ENCODE measurements at places on chromosomes 2 and 18. TPM values are rescaled to one million over a fixed set of nuclear protein-coding genes. Genes with fewer than 3 reads are reported as not detected.

DNA sequence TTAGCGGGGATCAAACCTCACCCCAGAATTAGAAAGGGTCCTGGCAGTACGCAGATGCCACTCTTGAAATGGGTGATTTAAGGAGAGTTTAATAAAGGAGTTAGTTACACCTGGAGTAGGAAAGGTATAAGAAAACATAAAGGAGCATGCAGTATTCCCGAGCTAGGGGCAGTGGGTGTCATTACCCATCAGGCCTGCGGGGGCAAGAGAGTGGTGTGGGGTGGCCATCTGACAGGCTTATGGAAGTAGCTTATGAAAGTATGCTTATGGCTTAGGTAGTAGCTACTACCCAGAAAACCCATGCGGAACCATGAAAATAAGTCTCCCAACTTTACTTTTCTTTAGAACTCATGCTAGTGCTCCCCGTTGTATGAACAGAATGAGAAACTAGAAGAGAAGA lies 568.9 kb upstream of the ACVR2A start:
- no peaks in the 10 kb centered on the region for H3K27me3 ChIP-seq
- H3K4me1 ChIP-seq, result peaks cover 4% of the 10 kb centered on the region
- H3K36me3 ChIP-seq, result no peaks in the 10 kb centered on the region
- no peak for DNase-seq
- H3K4me3 ChIP-seq, result no peak overlapping the region

The SNRNP200 gene
- 235 TPM for total RNA-seq

The PLGLB2 gene
- 8.3 TPM for total RNA-seq

DNA sequence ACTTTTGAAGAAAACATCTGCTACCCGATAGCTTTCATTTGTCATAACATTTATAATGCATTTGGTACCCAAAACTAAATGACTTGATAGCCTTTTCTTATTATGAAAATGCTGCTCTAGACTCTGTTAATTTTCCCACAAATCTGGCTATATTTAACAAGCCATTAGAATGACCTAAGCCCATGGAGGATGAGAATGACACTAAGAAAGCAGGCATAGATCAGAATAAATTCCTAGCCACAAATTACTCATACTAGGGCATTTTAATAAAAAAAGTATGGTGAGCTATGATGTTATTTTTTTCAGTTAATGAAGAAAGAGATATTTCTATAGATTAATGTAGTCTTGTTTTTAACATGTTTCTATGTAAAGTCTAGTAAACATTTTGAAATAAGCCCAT lies 1728.3 kb downstream of the SUCLG1 start:
- H3K27me3 ChIP-seq, result no peaks in the 10 kb centered on the region
- H3K27ac ChIP-seq, result no peak overlapping the region
- no peaks in the 10 kb centered on the region for H3K36me3 ChIP-seq
- no peaks in the 10 kb centered on the region for H3K4me1 ChIP-seq
- no peak for DNase-seq
- no peak overlapping the region for H3K4me3 ChIP-seq

The IL1RN gene
- total RNA-seq, result not detected

GRCh38 chr18:36419900-36420531 lies 122.5 kb downstream of the FHOD3 start:
- peaks cover 2% of the 10 kb centered on the region for H3K4me1 ChIP-seq
- H3K4me3 ChIP-seq, result no peak overlapping the region
- no peak overlapping the region for H3K27ac ChIP-seq
- H3K27me3 ChIP-seq, result peaks cover 3% of the 10 kb centered on the region

DNA sequence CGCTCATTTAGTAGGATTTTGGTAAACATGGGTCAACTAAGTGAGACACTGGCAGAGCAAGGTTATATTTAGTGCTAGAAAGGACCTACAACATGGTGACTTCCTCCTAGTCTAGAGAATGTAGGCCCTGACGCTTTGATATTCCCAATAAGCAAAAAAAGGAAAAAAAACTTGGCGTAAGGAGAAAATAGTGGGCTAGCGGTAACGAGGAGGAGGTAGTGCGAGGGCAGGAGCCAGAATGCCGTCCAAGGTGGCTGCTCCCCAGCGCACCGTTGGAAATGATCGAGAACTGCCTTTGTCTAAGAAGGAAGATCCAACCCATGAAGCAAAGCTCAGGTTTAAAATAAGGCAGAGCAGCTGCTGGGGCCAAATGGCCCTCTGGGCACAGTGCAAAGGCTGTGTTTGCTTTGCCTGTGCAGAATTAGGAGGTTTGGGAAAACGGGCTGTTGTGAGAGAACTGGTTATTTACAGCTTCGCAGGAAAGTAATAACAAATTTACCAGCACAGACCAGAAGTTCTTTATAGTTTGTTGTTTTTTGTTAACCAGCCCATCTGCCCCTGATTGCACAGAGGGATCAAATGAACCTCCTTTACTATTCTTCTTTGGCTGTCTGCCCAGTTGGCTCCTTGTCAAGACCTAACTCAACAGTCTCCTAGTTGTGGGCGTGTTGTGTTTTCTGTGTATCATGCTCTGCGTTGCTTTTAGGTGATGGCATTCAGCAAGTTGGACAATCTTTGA lies 86.6 kb downstream of the ITGB1BP1 start:
- H3K4me3 ChIP-seq, result no peak overlapping the region
- no peaks in the 10 kb centered on the region for H3K27me3 ChIP-seq
- peaks cover 32% of the 10 kb centered on the region for H3K36me3 ChIP-seq
- peaks cover 25% of the 10 kb centered on the region for H3K4me1 ChIP-seq
- DNase-seq, result no peak

DNA sequence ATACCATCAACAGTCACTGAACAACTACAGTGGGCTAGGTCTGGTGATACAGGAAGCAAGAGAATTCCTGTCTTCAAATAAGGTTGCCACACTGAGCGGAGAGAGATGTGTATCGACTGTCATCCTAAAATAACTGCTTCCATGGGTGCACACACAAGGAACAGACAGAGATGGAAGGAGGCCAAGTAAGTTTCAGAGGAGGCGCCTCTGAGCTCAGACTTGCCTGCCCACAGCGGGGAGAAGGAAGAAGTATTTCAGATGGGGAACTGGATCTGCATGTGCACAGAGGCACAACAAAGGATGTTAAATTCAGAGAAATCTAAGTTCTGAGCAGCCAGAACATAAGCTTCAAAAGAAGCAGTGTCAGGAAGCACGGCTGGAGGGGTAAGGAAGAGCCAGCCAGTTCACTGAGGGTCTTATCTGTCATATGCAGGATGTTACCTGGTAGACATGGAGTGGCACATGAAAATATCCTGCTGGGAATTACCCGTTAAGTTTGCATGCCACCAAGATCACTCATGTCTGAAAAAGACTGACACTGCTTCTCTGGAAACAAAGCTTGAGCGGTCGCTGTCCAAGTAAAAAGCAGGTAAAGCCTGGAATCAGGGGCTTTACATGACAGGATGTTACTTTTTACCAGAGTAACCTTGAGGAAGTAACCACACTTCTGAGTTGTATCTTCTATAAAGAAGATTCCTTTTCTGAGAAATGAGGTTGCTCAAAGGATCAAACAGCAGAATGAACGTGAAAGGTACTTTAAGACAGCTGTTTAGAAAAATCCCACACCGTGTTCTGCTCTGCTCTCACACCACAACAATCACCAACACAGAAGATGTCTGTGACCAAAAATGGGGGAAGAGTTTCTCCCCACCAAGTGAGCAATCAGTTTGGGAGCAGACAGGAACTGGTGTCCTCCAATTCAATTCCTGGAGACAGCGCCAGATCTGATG lies 260.2 kb downstream of the NBAS start:
- peaks cover 37% of the 10 kb centered on the region for H3K36me3 ChIP-seq
- no peak overlapping the region for H3K27ac ChIP-seq
- H3K27me3 ChIP-seq, result no peaks in the 10 kb centered on the region
- no peak overlapping the region for H3K4me3 ChIP-seq
- no peaks in the 10 kb centered on the region for H3K4me1 ChIP-seq
- no peak for DNase-seq

The MYO7B gene
- not detected for total RNA-seq

DNA sequence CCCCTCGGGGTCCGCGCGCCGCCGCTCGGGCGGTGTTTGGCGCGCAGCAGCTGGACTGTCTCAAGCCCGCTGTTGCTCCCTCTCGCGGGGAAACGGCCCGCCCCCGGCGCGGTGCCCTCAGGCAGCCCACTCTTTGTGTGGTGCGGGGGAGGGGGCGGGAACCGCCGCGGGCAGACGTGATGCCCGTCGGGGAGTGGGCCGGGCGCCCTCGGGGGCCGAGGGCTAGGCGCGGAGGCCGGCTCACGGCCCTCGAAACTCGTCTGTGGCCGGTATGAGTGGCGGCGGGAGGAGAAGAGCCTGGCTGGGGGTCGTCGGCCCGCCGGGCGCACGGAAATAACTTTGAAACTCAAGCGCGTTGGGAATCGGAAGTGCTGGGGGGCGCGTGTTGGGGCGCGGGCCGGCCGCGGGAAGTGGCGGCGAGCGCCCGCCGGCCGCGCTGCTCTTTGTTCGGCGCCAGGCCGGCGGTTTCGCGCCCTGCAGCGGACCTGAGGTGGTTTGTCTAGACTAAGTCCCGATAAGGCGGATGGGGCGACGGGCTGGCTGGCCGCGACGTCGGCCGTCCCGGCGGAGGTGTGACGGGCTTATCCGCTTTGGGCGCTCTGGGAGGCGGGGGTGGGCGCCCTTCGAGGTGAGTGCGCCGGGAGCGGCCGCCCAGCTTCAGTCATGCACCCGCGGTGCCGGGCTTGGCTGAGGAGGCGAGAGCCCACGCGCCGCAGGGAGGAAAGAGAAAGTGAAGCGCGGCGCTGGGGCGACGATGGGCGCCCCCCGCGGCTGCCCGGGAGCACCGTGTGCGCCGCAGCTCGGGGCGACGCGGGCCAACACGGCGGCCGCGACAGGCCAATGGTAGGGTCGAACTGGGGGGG lies 679 bp downstream of the PTMA start:
- peak overlapping the region; percentile 99 for H3K4me3 ChIP-seq
- peak overlapping the region; percentile 100 for H3K27ac ChIP-seq
- peak; percentile 47 for DNase-seq

The COL4A4 gene
- total RNA-seq, result 0.44 TPM

The NYAP2 gene
- not detected for total RNA-seq

The CAPN14 gene
- total RNA-seq, result 0.50 TPM

- no peak overlapping the region for H3K27ac ChIP-seq
- peaks cover 5% of the 10 kb centered on the region for H3K36me3 ChIP-seq
- H3K27me3 ChIP-seq, result no peaks in the 10 kb centered on the region
- DNase-seq, result no peak
- peaks cover 9% of the 10 kb centered on the region for H3K4me1 ChIP-seq
Measured at GRCh38 chr18:24157855-24158254, 19.0 kb downstream of the CABYR start.

- no peaks in the 10 kb centered on the region for H3K36me3 ChIP-seq
- no peak for DNase-seq
- no peak overlapping the region for H3K27ac ChIP-seq
- H3K27me3 ChIP-seq, result no peaks in the 10 kb centered on the region
- no peak overlapping the region for H3K4me3 ChIP-seq
Measured at GRCh38 chr2:194252127-194252526, 1404.9 kb upstream of the SLC39A10 start.

DNA sequence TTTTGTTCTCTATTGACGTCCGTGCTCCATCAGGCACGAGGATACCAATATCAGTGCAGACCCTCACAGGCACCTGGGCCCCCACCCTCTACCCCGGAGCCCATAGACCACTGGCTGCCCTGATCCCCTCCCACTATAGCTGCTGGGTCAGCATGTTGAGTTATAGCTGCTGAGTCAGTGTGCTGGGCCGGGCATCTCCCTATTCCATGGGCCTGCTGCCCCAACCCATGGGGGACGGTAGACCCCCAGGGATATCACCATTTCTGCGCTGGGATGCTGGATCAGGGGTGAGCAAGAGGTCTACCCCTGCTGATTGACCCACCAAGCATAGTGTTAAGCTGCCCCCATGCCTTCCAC lies 100.1 kb upstream of the ST3GAL5 start:
- no peaks in the 10 kb centered on the region for H3K36me3 ChIP-seq
- DNase-seq, result peak; percentile 5
- peaks cover 13% of the 10 kb centered on the region for H3K4me1 ChIP-seq
- peak overlapping the region; percentile 82 for H3K27ac ChIP-seq
- no peak overlapping the region for H3K4me3 ChIP-seq

DNA sequence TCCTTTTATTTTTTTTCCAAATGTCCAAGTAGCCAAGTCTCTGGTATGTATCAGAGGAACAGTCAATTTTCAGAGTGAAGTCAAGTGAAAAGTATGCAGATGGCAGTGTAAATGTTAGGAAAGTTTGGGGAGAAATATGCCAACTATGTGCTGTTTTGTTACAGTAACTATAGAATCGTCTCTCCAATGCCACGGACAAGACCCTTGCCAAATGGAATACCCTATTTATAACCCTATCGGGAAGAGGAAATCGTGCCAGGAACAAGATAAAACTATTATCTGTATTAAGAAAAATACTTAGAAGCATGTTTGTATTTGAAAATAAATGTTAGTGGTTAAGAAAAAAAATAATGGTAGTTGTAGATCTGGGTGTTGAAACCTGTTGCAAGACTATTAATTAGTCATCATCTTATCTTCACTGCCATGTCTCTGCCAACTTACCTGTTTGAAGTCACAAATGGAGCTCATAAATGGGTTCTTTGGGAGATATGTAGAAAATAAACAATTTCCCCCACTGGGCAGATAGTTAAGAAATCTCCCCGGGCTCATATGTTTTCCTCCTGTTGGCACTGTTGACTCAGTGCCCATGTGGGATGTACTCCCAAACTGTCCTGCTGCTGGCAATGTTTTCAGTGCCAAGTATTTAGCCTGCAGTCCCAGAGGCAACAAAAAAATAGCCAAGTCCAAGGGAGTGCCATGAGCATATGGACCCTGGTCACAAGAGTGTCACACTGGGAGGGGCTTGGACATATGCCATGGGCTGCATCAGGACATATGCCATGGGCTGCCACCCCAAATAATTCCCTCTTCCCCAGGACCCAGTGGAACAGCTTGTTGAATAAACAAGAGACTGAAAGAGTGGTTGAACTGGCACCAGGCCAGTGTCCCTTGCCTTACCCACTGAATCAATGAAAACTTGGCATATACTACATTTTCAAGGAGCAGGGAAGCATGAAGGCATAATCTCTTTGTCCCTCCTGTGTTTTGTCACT lies 366.9 kb downstream of the OSR1 start:
- peak overlapping the region; percentile 33 for H3K27ac ChIP-seq
- no peak for DNase-seq
- no peaks in the 10 kb centered on the region for H3K36me3 ChIP-seq
- no peak overlapping the region for H3K4me3 ChIP-seq

DNA sequence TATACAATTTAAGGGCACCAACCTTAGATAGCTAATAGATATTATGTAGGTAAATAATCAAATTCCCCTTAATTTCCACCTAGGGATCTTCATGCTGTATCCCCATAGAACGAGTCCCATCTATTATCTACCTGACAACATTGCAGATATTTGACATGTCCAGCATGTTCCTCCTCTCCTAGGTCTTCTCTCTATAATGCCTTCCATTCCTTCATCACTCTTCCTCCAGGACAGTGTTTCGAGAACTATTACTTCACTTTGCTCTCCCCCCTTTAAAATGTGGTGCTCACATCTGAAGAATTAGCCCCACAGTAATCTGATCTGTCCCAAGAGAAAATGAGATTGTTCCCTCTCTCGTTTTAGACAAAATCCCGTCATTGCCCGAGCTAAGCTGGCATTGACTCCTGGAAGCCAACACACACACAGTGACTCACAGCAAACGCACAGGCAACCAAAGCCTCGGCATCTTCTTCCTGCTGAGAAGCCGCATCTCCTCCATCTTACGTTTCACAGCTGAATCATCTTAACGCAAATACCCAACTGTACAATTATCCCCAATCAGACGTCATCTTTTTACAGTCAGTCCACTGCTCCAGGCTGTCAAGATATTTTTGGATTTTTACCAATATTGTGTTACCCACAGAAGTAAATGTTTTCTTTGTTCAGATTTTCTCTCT lies 162.9 kb upstream of the AGAP1 start:
- DNase-seq, result no peak
- no peak overlapping the region for H3K27ac ChIP-seq
- no peaks in the 10 kb centered on the region for H3K36me3 ChIP-seq
- no peak overlapping the region for H3K4me3 ChIP-seq
- no peaks in the 10 kb centered on the region for H3K27me3 ChIP-seq
